H9 (cell line): ENCODE measurements at places on chromosomes 16 and 17. TPM values are rescaled to one million over a fixed set of nuclear protein-coding genes. Genes with fewer than 3 reads are reported as not detected.

HS3ST3A1 gene
- total RNA-seq: 3.2 and 3.4 TPM in 2 replicates

SLC52A1 gene
- 0.15 and 0.17 TPM in 2 replicates for total RNA-seq

P2RX5 gene
- total RNA-seq: 4.2 and 4.7 TPM in 2 replicates

KRT31 gene
- not detected in 2 replicates for total RNA-seq

CDH13 gene
- total RNA-seq: 1.5 and 2.4 TPM in 2 replicates

DHX58 gene
- 3.9 and 4.5 TPM in 2 replicates for total RNA-seq

CACNG5 gene
- total RNA-seq: 1.2 and 1.6 TPM in 2 replicates

DHRS7C gene
- not detected in 2 replicates for total RNA-seq

PGP gene
- 37.4 and 38.3 TPM in 2 replicates for total RNA-seq

ENDOV gene
- total RNA-seq: 14.8 and 17.1 TPM in 2 replicates
